Astrocyte of the spinal cord (primary cell): ENCODE measurements at places on chromosomes 1 and 21.

DNA sequence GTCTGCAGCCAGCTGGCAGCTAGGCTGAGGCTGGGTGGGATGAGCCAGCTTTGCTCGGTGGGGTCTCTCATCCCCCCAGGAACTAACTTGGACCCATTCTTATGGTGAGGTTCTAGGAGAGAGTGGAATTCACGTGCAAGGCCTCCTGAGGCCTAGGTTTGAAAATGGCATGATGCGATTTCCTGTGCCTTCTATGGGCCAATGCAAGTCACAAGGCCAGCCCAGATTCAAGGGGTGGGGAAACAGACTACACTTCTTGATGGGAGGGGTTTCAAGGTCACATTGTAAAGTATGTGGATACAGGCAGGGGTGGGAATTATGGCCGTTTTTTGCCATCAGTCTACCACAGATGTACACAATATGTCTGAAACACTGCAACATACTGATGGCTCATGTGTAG lies 48.3 kb downstream of the HTR6 start:
- no peak for DNase-seq

- DNase-seq: no peak
Observed at GRCh38 chr1:35064265-35064664, 14.9 kb upstream of the ZMYM1 start.

DNA sequence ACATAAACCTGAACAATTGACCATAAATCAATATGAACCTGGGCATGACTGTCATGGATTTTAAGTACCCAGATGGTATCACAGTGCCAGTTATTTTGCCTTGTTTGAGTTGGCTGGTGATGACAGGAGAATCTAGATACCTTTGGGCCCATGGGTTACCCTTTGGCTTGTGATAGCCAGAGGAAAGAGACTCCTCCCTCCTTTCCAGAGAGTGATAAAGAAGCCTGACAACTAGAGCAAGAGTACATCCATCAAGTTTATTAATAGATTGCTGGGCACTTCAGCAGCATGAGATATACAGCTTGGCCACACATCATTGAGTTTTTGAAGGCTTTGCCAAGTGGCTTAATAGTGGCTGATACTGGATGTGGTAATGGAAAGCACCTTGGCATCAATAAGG lies 6.6 kb upstream of the FMO3 start:
- DNase-seq: no peak

- peak; percentile 18 for DNase-seq
Observed at GRCh38 chr1:229557200-229557850, 1.2 kb downstream of the ABCB10 start.

GRCh38 chr1:235397733-235398132 lies 30.5 kb downstream of the TBCE start:
- DNase-seq: peak; percentile 84

DNA sequence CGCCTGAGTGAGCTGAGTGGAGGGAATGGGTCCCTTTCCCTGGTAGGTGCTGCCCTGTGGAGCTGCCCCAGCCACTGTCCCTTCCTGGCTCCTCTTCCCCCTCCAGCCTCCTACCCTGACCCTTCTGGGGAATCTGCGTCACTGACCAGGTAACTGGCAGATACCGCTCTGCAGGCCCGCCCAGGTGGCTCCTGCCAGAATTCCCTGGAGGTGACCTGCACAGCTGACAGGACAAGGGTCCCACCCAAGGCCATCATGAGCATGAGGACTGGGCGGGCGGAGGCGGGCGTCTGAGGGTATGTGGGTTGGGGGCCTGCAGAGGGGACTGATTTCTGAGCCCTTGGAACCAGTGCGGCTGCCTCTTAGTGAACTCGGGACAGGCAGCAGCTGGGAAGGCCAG lies 32.5 kb downstream of the DHRS3 start:
- no peak for DNase-seq

GRCh38 chr1:232059726-232060374 lies 433.3 kb downstream of the DISC1 start:
- DNase-seq: no peak
